ENCODE measurements at places on chromosomes 1 and 21.

DNA sequence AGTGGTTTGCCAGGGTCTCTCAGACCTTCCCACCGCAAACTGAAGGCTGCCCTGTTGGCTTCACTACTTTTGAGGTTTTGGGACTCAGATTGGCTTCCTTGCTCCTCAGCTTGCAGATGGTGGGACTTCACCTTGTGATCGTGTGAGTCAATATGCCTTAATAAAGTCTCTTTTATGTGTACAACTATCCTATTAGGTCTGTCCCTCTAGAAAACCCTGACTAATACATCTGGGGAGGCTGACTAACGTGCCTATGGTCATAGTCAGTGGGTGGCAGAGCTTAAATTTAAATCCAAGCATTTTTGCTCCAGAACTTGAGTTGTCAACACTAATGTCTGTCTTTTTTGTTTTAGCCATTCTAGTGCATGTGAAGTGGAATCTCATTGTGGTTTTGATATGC lies 76.5 kb upstream of the CHODL start:
- DNase-seq = no peak

- no peak for DNase-seq
These were observed 79.0 kb downstream of the HSPA13 start for GRCh38 chr21:14303731-14304488.

DNA sequence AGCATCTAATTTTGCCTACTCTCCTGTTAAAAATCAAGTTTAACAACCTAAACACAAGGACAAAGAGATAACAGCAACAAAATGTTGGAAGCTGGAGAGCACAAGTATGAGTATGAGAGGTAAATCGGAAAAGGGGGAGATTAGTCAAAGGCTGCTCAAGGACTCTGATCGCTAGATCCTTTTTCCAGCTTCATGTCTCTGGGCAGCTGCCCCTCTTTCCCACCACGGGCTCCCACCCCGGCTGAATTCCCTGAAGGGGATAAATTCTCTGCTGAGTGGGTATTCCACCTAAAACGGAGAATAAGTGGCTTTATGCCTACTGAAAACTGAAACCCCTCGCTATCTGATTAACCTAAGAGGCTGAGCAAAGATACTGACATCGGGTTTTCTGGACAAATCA lies 696 bp upstream of the CTBS start:
- DNase-seq = no peak

- DNase-seq = no peak
These were observed 37.4 kb downstream of the VANGL1 start for GRCh38 chr1:115679141-115679611.

- peak; percentile 37 for DNase-seq
These were observed 3.9 kb upstream of the CD1C start for GRCh38 chr1:158285756-158286241.

GRCh38 chr1:167248707-167249642 lies 28.3 kb downstream of the POU2F1 start:
- no peak for DNase-seq

DNA sequence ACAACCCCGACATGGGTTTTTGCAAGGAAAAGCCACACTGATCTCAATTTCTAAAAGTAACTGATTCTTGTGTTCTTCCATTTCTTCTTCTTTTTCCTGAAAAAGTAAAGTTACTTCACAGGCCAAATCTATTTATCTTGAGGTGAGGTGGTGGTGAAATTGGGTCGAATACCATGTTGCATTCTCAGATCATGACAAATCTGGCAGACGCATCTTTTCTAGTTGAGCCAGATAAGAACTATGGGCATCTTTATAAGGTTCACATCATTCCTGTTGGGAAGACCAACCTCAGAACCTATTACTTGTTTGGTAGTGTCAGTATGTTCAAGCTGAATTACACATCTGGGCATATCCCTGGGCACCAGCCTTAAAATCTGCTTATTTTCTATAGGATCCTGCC lies 78.6 kb upstream of the USP25 start:
- DNase-seq = no peak

- no peak for DNase-seq
These were observed 21.3 kb downstream of the RUNX1 start for GRCh38 chr21:35027563-35028450.

DNA sequence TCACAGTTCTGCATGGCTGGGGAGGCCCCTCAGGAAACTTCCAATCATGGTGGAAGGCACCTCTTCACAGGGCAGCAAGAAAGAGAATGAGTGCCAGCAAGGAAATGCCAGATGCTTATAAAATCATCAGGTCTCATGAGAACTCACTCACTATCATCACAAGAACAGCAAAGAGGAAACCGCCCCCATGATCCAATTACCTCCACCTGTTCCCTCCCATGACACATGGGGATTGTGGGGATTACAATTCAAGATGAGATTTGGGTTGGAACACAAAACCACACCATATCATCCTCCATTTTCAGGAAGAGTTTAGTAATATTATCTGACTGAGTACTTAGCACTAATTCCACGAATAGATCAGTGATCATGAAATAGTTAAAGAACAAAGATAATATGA lies 244.2 kb downstream of the LMO4 start:
- DNase-seq = no peak

GRCh38 chr1:241479294-241479693 lies 40.3 kb downstream of the FH start:
- no peak for DNase-seq

DNA sequence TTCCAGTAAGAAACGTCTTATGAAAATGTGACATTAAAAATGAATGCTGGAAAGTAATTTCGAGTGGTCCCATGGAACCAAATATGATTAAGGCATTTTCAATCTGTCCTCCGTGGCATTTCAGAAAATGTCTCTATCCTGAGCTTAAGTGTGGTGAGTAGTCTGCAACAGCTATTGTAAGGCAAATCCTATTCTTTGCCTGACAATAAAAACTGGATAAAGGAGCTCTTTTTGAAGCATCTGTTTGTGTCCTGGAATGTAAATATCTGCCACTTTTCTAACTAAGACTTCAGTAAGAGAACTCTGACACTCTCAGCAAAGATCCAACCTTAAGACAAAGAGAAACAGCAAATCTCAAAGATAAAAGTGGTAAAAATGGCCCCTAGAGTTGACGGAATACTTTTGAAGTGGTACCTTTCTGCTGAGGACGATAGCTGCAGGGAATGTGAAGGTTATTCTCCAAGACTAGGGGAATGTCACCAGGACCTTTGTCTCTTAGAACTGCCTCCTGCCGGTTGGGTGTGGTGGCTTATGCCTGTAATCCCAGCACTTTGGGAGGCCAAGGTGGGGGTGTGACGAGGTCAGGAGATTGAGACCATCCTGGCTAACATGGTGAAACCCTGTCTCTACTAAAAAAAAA lies 486.7 kb upstream of the ZP4 start:
- DNase-seq = no peak

DNA sequence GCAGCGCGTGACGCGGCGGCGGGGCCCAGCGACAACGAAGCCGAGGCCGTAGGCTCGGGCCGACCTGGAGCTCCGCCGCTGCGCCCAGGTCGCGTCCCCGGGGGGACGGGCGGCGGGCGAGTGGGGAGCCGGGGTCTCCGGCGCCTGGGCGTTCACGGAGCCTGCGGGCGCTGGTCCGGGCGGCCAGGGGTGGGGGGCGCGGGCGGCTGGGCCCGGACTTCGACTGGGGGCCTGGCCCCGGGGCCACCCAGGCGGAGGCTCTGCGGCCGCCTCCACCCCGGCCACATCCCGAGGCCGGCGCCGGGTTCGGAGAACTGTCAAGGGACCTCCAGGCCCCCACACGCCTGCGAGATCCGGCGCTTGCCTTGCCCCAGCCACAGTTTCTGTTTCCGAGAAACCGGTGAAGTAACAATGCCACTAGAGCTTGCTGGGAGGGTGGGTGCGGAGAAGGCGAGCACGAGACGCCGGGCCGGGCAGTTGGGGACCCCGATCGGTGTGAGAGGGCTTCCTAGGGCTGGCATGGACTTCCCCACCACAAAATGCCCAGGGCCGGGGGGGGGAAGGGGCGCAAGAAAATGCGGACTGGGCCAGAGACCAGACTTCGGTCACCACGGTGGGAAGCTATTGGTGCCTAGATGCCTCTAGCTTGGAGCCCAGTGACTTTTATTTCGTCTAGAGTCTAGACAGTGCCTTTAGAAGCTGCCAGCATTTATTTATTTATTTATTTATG lies 501 bp downstream of the FBXO6 start:
- peak; percentile 77 for DNase-seq

DNA sequence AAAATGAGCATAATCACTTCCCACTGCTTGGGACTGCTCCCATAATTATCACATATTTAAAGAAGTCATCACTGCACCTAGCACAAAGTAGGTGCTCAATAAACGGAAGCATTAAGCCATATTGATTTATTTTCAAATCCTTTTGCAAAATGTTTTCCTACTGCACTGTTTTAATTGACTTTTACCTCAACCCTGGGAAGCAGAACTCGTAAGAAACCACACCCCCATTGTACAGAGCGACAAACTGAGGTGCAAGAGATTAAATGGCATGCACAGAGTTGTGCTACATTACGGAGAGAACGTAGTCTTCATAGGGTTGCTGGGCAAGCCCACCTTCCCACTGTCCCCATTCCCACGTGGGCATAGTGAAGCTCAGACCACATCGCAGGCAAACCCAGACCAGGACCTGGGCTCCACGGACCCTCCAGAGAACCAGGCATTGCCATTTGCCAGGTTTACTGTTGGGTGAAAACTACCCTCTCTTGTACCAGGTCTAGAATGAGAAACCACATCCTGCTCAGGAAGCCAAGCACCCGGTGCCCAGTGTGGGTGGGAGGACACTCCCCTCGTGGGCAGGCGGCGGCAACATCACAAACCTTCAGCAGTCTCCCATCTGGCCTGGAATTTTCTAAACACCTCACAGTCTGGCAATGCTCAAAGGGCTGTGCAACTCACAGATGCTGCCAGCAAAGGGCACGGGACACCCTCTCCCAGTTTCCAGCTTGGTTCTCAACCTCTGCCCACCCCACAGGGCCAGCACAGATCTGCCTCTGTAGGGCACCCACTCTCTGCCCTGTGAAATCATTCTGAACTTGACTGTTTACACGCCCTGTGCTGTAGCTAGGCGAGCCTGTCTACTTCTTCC lies 8.2 kb downstream of the IFFO2 start:
- no peak for DNase-seq

- peak; percentile 55 for DNase-seq
These were observed 42.0 kb upstream of the MTF1 start for GRCh38 chr1:37901191-37901892.

- no peak for DNase-seq
These were observed 804.8 kb downstream of the USP25 start for GRCh38 chr21:16534408-16535101.

DNA sequence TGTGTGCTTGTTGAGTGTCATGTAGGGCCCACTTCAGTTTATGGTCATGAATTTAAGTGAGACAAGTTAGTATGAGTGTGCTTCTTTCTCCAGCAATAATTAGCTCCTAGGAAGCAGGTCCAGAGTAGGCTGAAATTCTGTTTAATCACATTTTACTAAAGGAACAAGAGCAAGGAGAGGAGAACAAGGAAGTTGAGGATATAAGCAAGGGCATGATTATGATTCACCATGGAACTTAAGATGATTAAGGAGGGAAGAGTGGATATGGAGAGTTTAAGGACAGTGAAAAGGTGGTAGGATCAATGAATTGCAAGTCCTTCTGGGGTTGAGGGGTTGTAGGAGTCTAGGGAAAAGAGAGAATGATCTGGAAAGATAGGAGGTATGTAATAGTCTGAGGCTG lies 3.1 kb upstream of the DIPK1A start:
- no peak for DNase-seq

DNA sequence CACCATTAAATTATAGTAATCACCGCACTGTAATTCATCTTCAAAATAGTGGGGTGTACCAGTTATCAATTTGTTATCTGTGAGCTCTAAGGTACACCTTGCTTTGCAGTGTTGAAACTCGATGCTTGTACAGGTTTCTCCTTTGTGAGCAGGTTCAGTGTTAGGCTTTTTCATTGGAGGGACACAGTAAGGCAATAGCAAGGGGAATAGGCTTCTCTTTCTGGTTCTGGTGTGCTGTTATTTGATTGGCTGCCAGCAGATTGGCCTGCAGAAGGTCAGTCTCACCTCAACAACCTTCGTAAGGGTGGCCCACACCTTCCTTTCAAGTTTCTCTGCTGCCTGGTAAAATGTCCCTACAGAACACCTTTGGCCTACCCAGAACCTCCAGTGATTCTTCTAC lies 76.2 kb upstream of the B3GALT2 start:
- DNase-seq = no peak

GRCh38 chr1:2274929-2275475 lies 46.9 kb downstream of the SKI start:
- DNase-seq = peak; percentile 69

DNA sequence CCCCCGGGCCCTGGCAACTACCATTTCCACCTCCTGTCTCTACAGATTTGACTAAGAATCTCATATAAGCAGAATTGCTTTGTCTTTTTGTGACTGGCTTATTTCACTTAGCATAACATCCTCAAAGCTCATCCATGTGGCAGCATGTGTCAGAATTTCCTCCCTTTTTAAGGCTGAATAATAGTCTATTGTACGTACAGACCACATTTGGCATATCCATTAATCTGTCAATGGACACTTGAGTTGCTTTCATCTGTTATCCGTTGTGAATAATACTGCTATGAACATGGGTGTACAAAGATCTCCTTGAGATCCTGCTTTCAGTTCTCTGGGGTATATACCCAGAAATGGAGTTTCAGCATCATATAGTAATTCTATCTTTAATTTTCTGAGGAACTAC lies 24.0 kb downstream of the SPATA21 start:
- no peak for DNase-seq

DNA sequence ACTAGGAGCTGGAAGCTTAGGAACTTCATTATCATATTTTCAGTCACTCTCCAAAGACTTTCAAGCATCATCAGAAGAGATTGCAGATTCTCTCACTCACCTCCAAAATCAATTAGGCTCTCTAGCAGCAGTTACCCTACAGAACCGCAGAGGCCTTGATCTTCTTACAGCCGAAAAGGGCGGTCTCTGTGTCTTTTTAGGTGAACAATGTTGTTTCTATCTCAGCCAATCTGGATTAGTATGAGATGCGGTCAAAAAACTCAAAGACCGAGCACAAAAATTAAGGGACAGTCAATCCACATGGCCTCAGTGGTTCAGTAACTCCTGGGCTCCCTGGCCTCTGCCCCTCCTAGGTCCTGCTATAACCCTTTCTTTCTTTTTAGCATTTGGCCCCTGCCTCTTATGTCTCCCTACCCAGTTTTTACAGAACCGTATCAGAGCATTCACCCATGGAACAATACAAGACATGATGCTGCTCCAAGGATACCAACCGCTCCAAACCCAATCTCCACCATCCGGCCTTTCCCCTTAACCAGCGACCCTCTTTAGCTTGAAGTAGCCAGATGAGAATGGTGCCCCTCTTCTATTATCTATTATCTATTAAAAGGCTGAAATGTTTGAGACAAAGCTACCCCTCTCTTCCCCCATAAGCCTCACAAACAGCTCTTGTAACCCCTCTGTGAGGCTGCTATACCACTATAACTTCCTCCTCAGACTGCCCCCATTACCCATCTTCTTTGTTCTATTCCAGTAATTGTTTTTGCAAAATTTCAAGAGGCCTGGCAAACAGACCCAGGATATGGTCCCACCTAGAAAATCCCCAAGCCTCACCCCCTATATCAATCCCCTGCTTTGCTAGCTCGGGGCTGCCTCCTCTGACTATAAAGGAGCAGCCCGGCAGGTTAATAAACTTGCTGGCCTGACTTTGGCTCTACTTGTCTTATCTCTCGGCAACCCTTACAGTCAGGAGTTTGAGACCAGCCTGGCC lies 18.7 kb upstream of the CA6 start:
- DNase-seq = no peak
